ENCODE measurements at places on chromosomes 6 and 20.

DNA sequence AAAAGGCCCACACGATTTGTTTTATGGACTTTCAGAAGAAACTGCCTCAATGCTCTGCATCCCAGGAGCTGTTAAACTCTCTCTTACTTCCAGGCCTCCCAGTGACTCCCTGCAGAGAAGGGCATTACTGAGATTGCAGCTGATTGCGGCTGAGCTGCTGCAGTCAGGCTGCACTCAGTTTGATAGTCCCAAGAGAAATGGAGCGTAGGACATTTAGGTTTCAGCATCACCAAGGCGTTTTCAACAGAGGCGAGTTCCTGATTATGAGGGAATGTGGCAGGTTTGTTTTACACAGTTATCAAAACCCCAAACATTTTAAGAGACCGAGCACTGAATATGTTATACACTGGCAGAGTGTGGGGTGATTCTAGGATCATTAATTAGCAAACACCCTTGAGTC lies 145.6 kb downstream of the TBX18 start:
- no peak for DNase-seq

DNA sequence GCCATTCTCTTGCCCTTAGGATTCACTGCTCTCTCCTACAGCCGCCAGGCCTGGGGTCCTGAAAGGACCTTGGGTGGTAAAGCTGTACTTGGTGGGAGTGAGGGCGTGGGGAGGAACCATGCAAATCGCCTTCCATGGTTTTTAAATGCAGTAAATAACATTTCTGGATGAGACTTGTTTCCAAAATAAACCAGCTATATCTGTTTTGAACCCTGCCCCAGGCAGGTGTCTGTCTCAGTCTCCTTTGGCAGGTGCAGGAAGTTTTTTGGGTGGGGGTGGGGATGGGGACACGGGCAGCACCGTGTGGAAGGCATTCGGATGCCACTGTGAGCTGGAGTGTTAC lies 14.3 kb downstream of the ITPA start:
- DNase-seq, result no peak

DNA sequence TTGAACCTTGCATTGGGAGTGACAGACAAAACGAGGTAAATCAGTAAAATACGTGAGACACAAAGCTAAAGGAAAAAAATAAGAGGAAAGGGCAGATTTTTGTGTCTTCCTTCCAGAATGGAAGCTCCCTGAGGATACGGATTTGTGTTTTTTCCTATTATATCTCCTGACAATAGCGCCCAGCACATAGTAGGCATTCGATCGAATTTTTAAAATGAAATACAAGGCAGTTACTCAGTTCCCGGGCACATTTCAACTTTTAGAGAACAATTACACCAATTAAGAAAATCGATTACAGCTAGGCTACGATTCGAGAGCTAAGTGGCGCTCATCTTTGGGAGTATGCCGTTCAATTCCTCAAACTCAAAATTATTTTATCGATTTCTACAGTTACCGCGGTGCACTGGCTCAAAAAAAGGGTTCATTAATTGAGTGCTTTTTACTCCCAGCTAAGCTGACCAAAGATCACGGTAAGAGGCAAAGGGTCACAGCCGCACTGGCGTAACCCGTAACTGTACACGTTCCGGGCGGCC lies 443 bp downstream of the RMND1 start:
- DNase-seq, result no peak

DNA sequence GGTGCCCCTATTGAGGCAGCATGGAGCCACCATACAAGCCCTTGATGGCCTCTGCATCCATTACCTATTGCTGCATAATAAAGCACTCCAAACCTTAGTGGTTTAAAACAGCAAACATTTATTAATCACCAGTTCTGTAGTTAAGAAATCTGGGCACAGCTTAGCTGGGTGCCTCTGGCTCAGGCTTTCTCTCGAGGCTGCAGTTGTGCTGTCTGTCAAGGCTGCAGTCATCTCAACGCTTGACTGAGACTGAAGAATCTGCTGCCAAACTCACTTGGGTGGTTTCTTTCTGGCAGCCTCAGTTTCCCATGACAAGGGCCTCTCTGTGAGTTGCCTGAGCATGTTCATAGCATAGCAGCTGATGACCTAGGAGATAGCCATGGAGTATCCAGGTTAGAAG lies 207.4 kb upstream of the LRFN2 start:
- no peak for DNase-seq

DNA sequence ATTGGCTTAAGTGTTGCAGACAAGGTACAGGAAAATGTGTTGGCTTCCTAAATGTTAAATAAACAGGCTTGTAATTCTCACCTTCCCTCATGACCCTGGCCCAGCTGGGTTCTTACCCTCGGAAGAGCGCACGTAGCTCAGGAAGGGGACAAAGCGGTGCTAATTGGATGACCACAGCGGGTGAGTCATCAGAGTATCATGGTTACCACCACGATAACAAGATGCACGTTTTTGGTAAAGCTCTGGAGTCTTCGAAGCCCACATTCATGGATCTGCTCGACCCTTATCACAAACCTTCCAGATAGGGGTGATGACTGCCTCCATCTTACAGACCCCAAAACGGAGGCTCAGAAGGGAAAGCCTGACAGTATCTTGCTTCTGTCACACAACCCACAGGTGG lies 32.8 kb downstream of the APCDD1L start:
- no peak for DNase-seq

- DNase-seq, result peak; percentile 52
These were observed 48.2 kb downstream of the GMDS start for GRCh38 chr6:2197177-2197671.

GRCh38 chr20:32934580-32934979 lies 69.7 kb downstream of the SUN5 start:
- DNase-seq, result no peak

GRCh38 chr20:48349656-48350055 lies 478.1 kb downstream of the PREX1 start:
- DNase-seq, result no peak

- DNase-seq, result peak; percentile 46
These were observed 1.1 kb downstream of the TCP11 start for GRCh38 chr6:35139924-35140638.

DNA sequence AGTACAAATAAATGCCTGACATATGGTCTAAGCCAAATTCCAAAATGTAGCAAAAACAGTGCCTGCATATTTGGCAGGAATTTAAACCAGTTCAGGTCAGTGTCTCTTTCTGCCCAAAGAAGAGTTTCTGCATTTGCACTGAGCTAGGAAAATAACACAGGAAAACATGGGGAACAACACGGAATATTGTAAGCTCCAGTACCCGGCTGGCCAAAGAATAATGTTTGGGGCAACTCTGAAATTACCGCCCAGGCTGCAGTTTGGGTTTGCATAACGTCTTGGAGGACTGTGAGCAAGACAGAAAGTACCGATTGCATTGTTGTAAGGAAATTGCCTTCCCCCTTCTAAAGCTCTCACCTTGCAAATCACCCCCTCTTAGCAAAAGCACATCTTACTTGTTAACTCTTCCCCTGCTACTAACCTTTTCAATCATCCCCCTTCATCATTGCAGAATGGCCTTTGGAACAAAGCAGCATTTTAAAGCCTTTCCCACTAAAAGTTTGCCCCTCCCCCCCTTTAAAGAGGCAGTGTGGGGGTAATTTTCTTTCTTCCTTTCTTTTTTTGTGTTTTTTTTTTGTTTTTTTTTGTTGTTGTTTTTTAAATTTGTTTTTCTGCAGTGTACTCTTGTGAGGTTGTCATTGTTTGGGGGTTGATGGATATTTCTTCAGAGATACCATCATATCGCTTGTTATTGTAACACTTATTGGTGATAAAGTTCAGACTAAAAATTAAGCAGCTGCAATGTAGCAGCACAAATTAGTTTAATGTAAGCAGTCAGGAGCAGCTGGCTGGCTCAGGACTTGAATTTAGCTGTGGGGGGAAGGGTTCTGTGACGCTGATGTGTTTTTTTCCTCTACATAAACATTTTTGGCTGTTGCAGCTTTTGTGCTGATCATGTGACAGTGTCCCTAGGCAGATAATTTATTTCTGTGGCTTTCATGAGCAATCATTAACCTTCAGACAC lies 100.0 kb upstream of the CITED2 start:
- DNase-seq, result no peak

DNA sequence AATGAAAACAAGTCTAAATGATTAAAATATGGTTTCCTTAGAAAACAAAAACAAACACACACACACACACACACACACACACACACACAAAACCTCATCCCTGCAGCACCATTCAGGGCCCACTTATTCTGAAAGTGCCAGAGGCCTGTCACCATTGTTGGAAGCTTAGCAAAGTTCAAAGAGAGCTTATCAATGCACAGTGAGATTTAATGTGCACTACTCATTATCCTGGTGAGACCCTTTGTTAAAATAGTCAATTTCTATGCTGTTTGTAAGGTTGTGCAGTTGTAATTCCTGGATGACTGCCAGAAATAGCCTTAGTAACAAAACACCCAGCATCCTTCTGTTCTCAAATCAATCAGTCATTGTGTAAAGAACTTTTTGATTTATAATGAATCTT lies 482.9 kb downstream of the GRIK2 start:
- DNase-seq, result no peak

DNA sequence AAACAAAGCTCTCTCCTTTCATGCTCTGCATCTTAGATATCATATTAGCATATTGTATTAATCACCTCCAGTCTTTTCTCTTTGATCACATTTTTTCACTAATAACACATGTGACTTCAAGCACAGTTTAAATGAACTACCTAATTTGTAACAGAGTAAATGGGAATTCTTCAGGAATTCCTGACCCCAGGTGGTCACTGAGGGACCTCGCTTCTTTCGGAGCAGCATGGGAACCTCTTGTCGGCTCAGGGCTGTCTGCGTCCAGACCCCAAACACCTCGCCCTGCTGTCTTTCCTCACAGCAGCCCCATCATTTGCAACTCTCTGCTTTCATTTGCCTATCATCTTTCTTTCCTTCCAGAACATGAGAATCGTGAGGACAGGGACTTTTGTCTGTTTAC lies 103.5 kb downstream of the DACT2 start:
- no peak for DNase-seq

DNA sequence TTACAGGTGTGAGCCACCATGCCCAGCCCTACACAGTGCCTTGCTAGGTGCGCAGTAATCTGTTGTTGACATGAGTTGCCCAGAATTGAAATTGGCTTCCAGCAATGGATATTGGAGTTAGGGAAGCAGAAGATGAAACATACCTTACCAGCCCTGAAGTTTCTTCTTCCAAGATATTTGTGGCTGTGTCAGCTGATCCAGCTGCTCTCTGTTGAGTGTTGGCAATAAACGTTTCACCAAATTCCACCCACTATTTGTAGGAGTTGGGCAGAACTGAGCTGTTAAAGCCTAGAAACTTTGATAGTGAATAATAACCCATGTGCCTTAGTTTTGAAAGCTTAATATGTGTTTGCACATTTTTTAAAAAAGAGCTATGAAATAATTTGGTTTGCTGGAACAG lies 218.2 kb upstream of the SNX9 start:
- DNase-seq, result no peak

- no peak for DNase-seq
These were observed 548 bp downstream of the AGPAT4 start for GRCh38 chr6:161273274-161273751.

DNA sequence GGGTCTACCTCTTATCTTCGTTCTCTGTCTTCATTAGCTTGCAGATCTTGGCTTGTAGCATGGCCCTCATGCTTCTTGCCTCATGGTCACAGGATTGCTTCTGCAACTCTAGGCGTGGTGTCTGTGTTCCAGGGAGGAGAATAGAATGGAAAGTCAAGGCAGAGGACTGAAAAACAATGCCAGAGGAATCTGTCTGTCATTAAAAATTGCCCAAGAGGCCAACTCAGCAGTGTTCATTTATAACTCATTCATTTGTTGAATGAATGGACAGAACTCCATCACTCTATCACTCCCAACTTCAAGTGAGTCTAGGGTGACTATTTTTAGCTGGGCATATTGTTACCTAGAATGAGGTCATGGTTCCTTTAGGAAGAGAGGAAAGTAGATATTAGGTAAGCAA lies 179.6 kb downstream of the UST start:
- DNase-seq, result no peak

GRCh38 chr6:127119102-127120022 lies 891 bp downstream of the RSPO3 start:
- DNase-seq, result no peak

DNA sequence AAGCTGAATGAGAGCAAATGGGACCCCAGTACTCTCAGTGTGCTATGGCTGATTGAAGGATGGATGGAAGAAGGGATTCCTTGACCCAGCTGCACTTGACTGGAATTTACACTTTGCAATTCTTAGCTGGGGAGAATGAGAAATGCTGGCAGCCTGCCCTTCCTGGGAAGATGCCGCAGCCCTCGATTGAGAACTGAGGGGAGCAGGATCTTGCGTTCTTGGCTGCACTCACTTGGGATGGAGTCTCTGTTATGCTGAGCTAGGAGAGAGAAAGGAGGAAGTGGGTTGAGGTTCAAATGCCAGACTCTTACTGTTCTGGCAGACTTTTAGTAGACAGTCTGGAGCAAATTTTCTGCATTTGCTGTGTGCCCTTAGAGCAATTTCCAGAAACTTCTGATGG lies 221.2 kb downstream of the FNDC1 start:
- no peak for DNase-seq

GRCh38 chr6:42140756-42141602 lies 1.4 kb downstream of the C6orf132 start:
- no peak for DNase-seq

- DNase-seq, result no peak
These were observed 285.8 kb upstream of the SUPT3H start for GRCh38 chr6:45663251-45664221.

DNA sequence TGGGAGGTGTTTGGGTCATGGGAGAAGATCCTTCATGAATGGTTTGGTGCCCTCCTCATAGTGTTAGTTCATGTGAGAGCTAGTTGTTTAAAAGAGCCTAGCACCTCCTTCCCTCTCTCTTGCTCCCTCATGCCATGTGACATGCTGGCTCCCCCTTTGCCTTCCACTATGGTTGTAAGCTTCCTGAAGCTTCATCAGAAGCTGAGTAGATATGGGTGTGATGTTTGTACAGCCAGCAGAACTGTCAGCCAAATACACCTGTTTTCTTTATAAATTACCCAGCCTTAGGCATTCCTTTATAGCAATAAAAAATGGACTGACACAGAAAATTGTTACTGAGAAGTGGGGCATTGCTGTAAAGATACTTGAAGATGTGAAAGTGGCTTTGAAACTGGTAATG lies 731.1 kb upstream of the FLRT3 start:
- DNase-seq, result no peak

DNA sequence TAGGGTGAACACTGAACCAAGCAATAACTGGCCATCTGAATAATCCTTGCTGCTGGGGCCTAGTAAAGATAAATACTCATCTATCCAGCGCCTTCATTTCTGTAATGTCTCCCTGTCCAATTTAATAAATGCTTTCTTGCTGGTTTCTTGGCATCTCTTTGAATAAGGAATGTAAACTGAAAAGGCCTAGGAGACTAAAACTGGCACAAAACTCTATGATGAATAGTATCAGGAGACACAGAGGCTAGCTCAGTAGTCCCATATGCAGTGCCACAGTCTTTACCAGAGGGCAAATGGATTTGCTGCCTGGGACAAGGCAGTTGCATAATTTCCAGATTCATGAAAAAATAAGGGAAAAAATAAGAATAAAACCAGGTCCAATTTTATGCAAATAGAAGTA lies 324.4 kb downstream of the CENPW start:
- no peak for DNase-seq

GRCh38 chr6:51350308-51350904 lies 531.7 kb downstream of the TFAP2B start:
- no peak for DNase-seq
